HepG2 (cell line): ENCODE measurements at places on chromosomes 2 and 18. TPM values are rescaled to one million over a fixed set of nuclear protein-coding genes. Genes with fewer than 3 reads are reported as not detected.

Gene DYSF
- total RNA-seq = 0.15 and 0.17 TPM in 2 replicates

Gene C2orf80
- total RNA-seq = not detected in 2 replicates

Gene AQP4
- 0.20 and 0.27 TPM in 2 replicates for total RNA-seq

Gene SPATS2L
- total RNA-seq = 154 and 165 TPM in 2 replicates

Gene COL4A4
- not detected in 2 replicates for total RNA-seq
